ENCODE measurements at places on chromosomes 16 and 17. TPM values are rescaled to one million over a fixed set of nuclear protein-coding genes. Genes with fewer than 3 reads are reported as not detected.

DNA sequence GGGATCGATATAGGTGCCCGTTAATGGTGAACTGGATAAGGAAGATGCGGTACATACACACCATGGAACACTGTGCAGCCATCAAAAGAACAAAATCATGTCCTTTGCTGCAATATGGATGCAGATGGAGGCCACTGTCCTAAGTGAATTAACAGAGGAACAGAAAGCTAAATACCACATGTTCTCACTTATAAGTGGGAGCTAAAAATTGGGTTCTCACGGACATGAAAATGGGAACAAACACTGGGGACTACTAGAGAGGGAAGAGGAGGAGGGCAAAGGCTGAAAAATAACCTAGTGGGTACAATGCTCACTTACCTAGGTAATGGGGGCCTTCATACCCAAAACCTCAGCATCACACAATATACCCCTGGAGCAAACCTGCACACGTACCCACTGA lies 302.6 kb downstream of the XYLT1 start:
- no peak for DNase-seq

The CNGB1 gene
- total RNA-seq: not detected

- no peak for DNase-seq
Measured at GRCh38 chr17:33050611-33051140, 59.0 kb downstream of the SPACA3 start.

The PRSS27 gene
- 0.45 TPM for total RNA-seq

DNA sequence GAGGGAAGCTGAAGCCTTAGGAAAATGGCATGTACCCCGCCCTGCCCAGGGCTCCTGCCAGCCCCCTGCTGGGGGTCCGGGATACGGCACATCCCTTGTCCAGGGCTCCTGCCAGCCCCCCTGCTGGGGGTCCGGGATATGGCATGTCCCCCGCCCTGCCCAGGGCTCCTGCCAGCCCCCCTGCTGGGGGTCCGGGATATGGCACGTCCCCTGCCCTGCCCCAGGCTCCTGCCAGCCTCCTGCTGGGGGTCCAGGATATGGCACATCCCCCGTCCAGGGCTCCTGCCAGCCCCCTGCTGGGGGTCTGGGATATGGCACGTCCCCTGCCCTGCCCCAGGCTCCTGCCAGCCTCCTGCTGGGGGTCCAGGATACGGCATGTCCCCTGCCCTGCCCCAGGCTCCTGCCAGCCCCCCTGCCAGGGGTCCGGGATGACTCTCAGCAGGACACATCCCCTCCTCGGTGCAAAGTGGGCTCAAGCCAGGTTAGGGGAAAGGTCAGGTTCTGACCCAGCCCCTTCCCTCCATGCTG lies 43.2 kb downstream of the RPH3AL start:
- DNase-seq: no peak

The TMC7 gene
- total RNA-seq: 0.30 TPM

DNA sequence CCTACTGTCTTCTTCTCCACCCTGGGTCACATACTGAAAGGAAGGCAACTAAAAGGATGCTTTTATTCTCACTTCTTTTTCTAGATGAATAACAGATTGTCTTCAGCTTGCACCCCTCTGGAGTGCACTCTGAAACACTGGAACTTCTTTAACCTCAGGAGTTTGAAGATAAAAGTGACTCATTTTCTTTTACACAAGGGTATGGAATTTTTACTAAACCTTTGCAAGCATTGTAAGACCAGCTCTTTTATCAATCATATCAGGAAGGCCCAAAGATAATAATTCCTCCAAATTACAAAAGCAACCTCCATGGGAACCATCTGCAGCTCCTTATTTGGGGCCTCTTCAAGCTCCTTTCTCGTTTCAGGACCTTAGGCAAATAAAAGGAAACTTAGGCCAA lies 193.5 kb upstream of the KIF2B start:
- no peak for DNase-seq

The KRT31 gene
- not detected for total RNA-seq

- peak; percentile 95 for DNase-seq
Measured at GRCh38 chr17:81967533-81968395, 6.8 kb upstream of the NOTUM start.

DNA sequence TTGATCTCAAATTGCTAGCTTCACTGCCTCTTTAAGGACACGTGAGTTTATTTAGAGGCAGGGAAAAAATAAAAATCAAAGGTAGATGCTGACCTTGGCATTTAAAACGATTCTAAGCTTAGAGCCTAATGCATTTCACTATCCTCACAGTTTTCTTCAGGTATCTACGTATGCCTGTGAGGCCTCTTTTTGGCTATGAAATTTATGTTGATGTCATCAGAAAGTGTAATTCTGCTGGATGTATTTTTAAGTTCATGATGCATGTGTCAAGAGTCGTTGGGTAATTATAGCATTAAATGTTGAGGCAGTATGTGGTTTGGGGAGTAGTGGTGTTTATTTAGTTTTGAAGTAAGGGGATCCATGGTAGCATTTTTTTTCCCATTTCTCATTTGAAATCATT lies 4.2 kb upstream of the KRTAP3-2 start:
- no peak for DNase-seq

The C1QTNF8 gene
- not detected for total RNA-seq

The ELAC2 gene
- 30.6 TPM for total RNA-seq

GRCh38 chr16:4500272-4500671 lies 24.1 kb downstream of the HMOX2 start:
- DNase-seq: no peak

DNA sequence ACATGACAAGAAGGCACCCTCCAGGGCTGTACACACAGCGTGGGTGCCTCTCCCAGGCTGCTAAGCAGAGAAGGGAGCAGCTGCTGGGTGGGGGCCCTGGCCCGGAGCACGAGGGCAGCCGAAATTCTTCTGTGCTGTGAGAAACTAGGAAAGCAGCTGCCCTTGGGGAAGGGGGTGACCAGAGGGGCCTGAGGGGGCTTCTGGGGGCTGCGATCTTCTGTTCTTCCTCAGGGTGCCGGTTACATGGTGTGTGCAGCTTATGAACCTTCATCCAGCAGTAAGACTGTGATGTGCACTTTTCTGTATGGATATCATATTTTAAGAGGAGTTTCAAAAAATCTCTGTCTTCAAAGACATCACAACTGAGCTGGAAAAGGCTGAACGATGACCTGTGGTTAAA lies 43.2 kb upstream of the METRNL start:
- DNase-seq: no peak

DNA sequence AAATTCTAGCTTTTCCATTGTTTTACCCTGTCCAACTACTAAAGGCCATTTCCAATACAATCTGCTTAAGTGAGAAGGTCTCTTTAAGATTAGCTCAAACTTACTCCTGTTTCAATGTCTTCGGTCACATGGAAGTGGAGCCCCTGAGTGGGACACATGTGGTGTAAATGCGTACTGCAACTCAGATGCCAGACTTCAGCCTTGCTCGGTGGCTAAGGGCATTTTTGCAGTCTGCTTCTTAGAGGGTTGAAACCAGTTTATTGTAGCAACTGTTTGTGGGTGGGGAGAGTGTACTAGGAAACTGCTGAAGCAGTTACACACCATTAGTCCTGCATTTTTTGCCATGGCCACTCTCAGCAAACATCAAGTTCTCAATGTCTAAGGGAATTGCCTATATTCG lies 140.6 kb downstream of the PARN start:
- no peak for DNase-seq

DNA sequence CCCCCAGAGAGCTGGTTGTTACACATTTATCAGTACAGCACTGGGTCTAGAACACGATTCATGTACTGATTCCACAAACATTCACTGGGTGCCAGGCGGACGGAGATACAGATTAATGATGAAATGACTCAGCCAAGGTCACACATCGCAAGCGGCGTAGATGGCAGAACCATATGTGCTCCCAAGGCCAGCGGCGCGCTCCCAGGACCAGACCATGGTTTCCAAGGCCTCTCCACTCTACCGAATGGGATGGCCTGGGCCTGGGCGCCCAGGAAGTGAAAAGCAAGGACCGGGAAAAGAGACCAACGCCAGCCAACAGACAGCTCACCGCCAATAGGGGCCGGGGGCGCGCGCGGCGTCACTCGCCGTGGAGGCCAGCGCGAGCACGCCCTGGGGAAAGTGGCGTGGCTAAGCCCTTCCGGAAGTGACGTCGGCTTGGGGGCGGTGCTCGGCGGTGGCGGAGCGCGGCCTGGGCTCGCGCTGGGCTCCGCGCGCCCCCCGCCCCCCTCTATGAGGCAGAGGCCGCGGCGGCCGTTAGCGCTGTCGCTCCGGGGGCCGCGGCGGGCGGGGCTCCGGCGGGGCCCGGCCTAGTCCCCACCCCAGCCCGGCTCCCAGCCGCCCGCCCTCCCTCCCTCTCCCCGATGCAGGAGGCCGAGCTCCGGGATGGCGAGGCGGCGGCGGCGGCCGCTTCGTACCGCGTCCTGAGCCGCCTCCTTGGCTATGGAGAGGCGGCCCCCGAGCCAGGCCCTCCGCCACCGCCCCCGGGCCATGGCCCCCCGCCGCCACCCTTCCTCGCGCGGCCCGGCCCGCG lies at the start of gene SOCS7:
TSS of gene SOCS7 (plus strand) at position 433 of the 811 bp plus-strand sequence. CDS start at position 642, 209 bp downstream.
- peak; percentile 95 for DNase-seq

The WNT9B gene
- not detected for total RNA-seq

GRCh38 chr17:8104911-8105310 lies 13.4 kb downstream of the ALOXE3 start:
- DNase-seq: no peak

DNA sequence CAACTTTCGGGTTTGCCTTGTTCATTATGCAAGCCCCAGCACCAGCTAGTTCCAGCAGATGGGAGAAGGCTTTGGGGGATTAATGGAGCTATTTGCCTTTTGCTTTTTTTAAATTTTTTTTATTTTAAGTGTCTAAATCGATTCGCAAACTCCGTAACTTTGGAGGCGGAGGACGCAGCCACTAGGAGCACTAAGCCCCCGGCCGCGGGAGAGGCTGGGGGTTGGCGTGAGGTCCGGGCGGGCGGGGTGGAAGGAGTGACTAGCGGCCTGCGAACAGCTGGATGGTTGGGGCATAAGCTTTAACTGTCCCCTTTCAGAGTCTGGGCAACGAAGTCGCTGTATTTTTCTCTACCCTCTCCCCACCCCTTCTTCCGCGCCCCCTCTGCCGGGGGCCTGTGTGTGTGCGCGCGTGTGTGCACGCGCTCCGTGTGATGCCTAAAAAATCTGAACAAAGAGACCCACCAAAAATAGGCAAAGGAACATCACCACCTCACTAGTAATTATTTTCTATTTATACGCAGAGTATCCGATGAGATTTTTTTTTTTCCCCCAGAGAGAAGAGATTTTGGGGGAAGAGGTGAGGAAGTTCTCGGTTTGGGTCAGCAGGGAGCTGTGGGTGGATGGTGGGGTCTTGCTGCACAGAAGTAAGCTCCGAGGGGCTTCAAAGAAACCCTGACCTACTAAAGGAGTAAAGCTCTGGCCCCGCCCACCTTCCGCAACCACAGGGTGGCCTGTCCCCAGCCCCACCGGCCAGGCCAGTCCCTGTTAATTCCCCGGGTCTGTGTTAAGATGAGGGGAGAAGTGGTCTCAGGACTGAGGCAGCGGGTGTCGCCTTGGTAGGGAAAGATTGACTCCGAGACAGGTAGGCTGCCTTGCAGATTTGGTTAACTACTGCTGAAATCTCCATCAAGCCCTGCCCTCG lies 2.3 kb downstream of the SHISA9 start:
- DNase-seq: no peak

The ZFPM1 gene
- 14.6 TPM for total RNA-seq

- no peak for DNase-seq
Measured at GRCh38 chr17:74698069-74698468, 14.7 kb downstream of the CD300LF start.

DNA sequence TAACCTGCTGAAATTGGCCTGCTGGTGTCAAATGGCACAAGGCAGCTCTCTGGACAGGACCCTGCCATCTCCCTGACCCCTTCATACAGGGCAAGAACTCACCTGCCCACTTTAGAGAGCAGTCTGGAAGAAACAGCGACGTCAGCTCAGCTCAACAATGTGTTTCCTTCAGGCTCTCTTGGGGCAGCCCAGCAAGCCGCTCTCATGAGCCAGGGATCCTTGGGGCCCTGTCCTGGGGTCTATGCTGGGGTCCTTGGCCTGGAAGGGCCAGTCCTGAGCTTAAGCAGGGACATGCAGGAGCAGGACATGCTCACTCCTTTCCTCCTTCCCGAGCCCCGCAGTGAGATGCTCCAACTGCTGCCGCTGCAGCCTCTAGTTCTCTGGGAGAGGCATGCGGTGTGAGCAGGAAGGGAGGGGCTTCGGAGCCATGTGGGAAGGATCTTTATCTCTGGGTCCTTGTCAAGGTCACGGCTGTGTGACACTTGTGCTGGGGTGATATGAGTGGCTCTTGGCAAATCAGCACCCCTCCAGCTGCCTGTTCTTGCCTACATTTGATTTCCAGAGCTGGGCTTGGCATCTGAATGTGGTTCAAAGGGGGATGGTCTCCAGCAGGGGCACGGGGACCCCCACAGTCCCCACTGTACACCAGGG lies 3.4 kb downstream of the C1QTNF1 start:
- DNase-seq: no peak

DNA sequence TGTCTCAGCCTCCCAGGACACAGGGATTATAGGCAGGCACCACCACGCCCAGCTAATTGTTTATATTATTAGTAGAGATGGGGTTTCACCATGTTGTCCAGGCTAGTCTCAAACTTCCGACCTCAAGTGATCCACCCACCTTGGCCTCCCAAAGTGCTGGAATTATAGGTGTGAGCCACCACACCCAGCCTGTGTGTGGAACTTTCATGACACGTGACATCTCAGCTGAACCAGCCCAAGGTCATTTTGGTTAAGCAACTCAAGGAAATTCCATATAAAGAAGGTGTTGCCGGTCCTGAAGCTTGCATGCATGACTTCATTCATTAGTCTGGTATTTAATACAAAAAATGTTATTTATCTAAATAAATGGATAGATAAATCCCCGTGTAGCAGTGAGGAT lies 145.5 kb downstream of the AXIN2 start:
- no peak for DNase-seq

DNA sequence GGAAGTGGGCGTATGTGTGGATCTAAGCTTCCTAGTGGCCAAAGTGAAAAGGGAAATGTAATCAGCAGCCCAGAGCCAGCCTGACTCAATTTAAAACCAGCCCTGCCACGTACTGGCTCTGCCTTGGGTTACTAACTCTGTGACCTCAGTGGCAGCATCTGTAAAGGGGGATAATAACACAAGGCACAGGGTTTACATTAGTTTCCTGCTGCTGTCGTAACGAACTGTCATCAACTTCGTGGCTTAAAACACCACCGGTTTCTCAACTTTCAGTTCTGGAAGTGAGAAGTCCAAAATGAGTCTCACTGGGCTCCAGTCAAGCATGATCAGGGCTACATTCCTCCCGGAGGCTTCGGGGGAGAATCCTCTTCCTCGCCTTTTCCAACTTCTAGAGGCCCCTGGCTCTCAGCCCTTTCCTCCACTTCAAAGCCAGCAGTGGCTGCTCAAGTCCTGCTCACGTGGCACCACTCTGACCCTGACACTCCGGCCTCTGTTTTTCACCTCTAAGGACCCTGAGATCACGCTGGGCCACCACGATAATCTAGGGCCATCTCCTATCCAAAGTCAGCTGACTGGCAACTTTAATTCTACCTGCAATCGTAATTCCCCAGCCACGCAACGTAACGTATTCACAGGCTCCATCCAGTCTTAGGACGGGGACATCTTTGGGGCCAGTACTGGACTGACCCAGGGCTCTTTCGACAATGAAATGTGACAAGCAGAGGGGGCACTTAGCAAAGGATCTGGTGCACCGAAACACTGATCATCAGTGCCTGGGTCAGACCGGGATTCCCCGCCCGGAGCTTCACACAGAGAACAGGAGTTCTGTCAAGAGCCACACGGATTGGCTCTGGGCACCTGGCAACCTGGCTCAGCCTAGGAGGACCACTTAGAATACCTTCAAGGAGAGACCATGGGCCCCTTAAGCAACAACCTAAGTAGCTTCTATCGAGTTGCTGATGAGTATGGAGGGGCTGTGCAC lies 14.5 kb downstream of the TMC6 start:
- no peak for DNase-seq

- no peak for DNase-seq
Measured at GRCh38 chr17:33602981-33603380, 309.9 kb upstream of the ASIC2 start.

All from left lobe of liver (tissue), 2 donors.